ENCODE measurements at places on chromosomes 2 and 18. TPM values are rescaled to one million over a fixed set of nuclear protein-coding genes. Genes with fewer than 3 reads are reported as not detected.
A peak's percentile ranks its signal among the peaks of the same experiment; 100 is the strongest.

DNA sequence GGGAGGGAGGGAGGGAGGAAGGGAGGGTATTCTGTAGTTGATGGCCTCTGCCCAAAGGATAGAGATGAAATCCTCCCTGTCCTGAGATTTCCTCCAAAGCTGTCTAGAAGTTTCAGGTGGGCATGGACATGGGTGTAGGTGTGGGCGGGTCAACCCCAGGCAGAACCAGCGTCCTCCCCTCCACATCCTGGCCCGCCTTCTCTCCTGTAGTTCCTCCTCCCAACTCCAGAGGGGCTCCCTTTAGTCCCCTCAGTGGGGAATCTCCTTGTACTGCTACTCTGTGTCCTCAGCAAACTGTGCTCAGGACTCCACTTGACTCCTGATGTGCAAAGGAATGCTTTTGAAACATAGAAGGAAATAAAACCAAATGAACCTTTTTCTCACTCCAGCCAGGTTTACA is 88.1 kb downstream of the MRPS9 start:
- DNase-seq: no peak

GRCh38 chr2:8076448-8077342 is 605.2 kb upstream of the ID2 start:
- DNase-seq: no peak

DNA sequence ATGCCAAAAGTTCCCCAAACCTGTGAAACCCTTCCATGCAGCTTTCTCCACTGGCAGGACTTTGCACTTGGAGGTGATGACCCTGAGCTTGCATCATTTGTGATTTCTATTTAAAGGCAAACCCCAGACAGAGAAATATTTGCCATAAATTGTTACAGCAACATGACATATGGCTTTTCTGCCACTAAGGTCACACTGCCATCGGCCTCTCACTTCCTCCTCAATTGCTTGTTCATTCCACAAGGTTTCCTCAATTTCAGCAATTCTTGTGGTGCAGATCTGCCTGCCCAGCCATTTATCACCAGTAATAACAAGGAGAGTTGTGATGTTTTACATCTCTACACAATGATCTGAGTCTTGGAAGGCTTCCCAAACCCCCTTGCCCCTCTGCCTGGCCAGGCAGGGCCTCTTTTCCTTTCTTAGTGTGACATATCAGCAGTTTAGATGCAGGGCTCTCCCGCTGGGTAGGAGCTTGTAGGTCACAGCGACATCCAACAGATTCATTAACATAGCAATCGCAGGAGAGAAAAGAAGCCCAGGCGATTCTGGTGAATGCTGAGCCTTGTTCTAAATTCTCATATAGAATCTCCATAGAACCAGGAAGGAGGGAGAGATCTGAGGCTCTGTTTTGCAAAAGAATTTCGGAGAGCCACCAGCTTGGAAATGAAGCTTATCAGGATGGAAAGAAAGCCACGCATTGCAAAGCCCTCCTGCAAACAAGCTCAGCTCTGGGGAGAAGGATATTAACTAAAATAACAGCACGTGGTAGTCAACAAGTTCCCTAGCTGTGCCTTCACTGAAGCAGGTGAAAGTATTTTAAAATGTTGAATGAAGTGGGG is 46.7 kb upstream of the ITGA6 start:
- DNase-seq: no peak

GRCh38 chr2:241854342-241855244 is 4.1 kb downstream of the PDCD1 start:
- DNase-seq: peak; percentile 24

The LINC00305 gene
- not detected for total RNA-seq

The SLC16A14 gene
- 3.4 TPM for total RNA-seq

GRCh38 chr18:42039396-42039795 is 84.4 kb downstream of the PIK3C3 start:
- no peak for DNase-seq

DNA sequence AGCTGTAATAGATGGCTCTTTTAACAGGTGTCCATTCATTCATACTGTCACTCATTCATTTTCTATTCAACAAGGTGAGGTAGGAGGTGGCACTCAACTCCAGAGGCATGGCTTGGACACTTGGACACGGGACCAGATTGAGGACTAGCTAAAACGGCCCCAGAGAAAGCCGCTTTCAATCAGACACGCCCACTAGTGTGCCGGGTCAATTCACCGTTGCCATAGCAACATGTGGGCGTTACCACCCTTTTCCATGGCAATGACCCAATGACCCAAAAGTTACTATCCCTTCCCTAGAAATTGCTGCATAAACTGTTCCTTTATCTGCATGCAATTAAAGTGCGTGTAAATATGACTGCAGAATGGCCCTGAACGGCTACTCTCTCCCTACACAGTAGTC is 49.2 kb upstream of the LGALSL start:
- peak; percentile 34 for DNase-seq

The NEURL3 gene
- total RNA-seq: not detected

- no peak for DNase-seq
These were observed 17.7 kb downstream of the PRKAG3 start for GRCh38 chr2:218813771-218814460.

The MC4R gene
- total RNA-seq: not detected

The PRSS56 gene
- total RNA-seq: not detected

DNA sequence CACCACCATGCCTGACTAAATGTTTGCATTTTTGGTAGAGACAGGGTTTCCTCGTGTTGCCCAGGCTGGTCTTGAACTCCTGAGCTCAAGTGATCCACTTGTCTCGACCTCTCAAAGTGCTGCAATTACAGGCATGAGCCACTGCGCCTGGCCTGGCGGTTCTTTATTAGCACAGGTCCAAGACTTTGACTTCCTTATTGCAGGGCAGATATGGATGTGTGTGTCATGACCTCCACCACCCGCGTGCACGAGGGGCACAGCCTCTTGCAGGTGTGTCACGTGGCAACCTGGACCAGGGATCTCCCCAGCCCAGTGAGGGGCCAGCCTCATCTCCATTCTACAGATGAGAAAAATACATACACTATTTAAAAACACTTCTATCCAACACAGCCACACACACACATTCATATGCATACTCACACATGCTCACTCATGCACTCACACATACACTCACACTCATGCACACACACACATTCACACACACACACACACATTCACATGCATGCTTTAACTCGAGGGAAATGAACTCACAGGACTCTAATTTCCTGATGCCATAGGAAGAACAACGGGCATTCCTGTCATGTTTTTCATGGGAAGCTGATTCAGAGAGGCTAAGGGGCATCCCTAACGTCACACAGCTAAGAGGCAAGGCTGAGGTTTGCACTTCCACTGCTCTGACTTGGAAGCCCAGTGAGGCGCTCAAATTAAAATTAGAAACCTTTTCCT is 38.8 kb downstream of the RRM2 start:
- DNase-seq: no peak

GRCh38 chr2:14451312-14451711 is 181.2 kb upstream of the LRATD1 start:
- no peak for DNase-seq

- no peak for DNase-seq
These were observed 762 bp downstream of the INO80C start for GRCh38 chr18:35497027-35497369.

- no peak for DNase-seq
These were observed 563.4 kb downstream of the LRRTM4 start for GRCh38 chr2:76958749-76959148.

The NAT8 gene
- total RNA-seq: not detected

DNA sequence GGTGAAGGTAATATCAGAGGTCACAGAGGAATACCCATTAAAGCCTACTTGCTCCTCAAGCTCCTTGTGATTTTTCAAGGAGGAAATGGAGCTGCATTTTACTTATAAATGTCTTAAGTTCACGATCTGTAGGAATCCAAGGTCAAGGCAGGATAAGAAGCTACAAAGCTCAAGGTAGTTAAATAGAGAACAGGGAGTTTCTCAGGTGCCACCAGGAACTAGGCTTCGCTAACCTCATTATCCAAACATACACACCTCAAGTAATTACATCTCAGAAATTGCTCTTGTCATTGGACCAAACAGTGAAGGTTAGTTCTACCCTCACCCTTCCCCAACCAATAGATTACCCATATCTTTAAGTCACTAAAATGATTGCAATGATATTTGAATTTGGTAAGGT is 317.4 kb upstream of the HNRNPA3 start:
- no peak for DNase-seq

GRCh38 chr2:161982548-161983330 is 91.3 kb downstream of the DPP4 start:
- no peak for DNase-seq

- DNase-seq: no peak
These were observed 294.5 kb upstream of the FBXO11 start for GRCh38 chr2:48200620-48201293.

DNA sequence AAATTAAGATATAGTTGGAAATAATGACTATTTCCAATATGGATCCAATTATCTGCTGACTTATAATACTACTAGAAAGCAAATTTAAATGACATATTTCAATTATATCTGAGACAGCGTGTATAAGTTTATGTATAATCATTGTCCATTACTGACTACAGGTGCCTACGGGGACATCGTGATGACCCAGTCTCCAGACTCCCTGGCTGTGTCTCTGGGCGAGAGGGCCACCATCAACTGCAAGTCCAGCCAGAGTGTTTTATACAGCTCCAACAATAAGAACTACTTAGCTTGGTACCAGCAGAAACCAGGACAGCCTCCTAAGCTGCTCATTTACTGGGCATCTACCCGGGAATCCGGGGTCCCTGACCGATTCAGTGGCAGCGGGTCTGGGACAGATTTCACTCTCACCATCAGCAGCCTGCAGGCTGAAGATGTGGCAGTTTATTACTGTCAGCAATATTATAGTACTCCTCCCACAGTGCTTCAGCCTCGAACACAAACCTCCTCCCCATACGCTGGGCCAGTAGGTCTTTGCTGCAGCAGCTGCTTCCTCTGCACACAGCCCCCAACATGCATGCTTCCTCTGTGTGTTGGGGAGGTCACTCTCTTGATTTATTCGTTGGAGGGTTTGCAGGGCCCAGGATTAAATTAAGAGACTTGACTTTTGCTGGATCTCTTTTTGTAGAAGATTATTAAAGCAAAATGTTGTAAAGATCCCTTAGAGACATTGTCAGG is 194.4 kb downstream of the RPIA start:
- no peak for DNase-seq

- no peak for DNase-seq
These were observed 670.0 kb upstream of the CDH2 start for GRCh38 chr18:28846958-28847357.

GRCh38 chr2:190876631-190877030 is 4.0 kb upstream of the GLS start:
- no peak for DNase-seq

The MYOM1 gene
- 667 TPM for total RNA-seq

Data from left ventricle myocardium inferior (tissue), 1 donor.